ENCODE measurements at places on chromosomes 7 and 10. TPM values are rescaled to one million over a fixed set of nuclear protein-coding genes. Genes with fewer than 3 reads are reported as not detected.

DNA sequence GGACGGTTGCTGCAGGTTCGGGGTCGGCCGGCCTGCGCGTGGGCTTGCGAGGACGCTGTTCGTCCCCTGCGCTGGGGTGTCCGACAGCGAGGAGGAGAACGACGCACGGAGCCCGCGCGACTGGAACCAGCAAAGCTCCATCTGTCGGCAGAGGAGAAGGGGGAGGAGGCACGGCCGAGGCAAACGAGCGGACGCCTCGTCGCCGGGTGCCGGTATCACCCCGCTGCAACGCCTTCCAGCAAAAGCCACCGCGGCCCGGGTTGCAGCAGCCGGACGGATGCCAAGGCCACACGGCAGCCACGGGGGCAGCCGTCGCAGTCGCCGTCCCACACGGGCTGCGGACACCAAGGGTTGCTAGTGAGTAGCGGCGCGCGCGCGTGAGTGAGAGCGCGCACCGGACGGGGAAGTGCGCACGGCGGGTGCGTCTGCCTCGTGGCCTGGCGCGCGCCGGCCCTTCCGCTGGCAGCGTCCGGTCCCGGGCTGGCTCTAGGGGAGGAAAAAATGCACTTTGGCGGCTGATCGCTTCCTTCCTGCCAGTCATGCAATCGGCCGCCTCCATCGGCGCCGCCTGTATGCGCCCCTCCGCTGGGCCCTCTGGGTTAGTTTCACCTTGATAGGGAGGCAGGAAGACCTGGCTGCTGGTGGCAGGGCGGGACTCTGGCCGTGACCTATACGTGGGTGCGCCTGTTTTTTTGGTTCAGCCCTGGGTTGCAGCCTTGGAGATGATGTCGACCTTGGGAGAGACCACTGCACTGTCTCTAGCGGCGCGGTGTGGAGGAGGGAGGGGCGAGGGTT is 434 bp downstream of the STAMBPL1 start:
- DNase-seq = peak; percentile 52
- H3K4me1 ChIP-seq = peaks cover 41% of the 10 kb centered on the region
- peak overlapping the region; percentile 96 for H3K4me3 ChIP-seq
- H3K27ac ChIP-seq = peak overlapping the region; percentile 93
- H3K27me3 ChIP-seq = no peaks in the 10 kb centered on the region

Gene NEUROD6
- not detected for total RNA-seq

GRCh38 chr7:97020996-97021746 is 3.5 kb downstream of the DLX5 start:
- H3K4me3 ChIP-seq = peak overlapping the region; percentile 58
- peaks cover 33% of the 10 kb centered on the region for H3K4me1 ChIP-seq
- DNase-seq = no peak
- peaks cover 95% of the 10 kb centered on the region for H3K27me3 ChIP-seq
- H3K36me3 ChIP-seq = peaks cover 13% of the 10 kb centered on the region
- peak overlapping the region; percentile 51 for H3K27ac ChIP-seq

GRCh38 chr10:100038561-100039071 is 28.9 kb upstream of the DNMBP start:
- H3K27ac ChIP-seq = no peak overlapping the region
- no peak overlapping the region for H3K4me3 ChIP-seq
- H3K27me3 ChIP-seq = peaks cover 50% of the 10 kb centered on the region

Gene NUPR2
- total RNA-seq = not detected

- DNase-seq = no peak
- no peak overlapping the region for H3K4me3 ChIP-seq
- H3K4me1 ChIP-seq = peaks cover 12% of the 10 kb centered on the region
Observed at GRCh38 chr10:31876652-31877352, 51.8 kb downstream of the ARHGAP12 start.

DNA sequence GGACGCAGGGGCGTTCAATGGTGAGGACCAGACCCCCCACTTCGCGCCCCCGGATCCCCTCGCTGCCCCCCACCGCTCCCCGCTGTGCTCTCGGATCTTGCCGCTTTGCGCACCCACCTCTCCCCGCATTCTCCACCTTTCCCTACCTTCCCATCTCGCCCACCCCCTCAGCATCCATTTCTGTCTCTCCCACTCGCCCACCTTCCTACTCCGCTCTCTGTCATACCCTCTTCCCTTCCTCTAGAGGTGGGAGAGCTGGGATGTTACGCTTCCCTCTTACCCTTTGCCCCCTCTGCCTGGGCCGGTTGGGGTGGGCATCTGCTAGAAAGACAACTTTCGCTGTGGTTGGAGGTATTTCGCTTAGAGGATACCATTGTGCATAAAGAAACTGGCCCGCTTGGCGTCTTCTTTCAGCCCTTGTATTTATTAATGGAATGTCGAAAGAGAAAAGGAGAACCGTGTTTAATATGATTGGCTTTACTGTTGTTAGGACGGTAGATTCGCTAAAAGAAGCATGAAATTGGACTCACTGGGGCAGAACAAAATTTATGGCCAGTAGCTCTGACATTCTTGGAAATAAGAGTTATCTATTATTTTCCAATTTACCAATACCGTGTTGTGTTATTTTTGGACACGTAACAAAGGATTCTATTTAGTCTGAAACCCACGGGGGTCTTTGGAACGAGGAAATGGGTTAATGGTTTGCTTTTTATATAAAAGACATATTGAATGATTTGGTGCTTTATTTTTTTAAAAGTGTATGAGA is 873 bp downstream of the PRKAR2B start:
- peak overlapping the region; percentile 1 for H3K27ac ChIP-seq
- H3K27me3 ChIP-seq = peaks cover 42% of the 10 kb centered on the region
- no peak for DNase-seq
- H3K4me1 ChIP-seq = peaks cover 8% of the 10 kb centered on the region

GRCh38 chr10:71729161-71729636 is 9.6 kb upstream of the C10orf105 start:
- no peak for DNase-seq
- H3K27me3 ChIP-seq = no peaks in the 10 kb centered on the region
- peaks cover 58% of the 10 kb centered on the region for H3K4me1 ChIP-seq
